ENCODE measurements at places on chromosomes 4 and X. TPM values are rescaled to one million over a fixed set of nuclear protein-coding genes. Genes with fewer than 3 reads are reported as not detected.

DNA sequence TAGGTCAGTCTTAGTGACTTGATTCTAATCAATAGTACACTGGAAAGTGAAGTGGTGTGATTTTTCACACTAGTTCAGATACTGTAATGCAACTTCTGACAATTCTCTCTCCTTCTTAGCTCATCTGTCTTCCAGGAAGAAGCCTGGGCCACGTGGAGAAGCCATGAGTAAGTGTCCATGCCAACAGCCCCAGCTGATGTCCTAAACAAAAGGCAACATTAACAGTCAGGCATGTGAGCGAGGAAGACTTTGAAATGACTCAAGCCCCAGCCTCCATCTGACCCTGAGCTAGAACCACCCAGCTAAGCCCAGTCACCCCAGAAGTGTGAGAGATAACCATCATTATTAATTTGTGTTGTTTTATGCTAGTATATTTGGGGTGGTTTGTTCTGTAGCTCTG is 115.7 kb upstream of the MAGEB16 start:
- no peaks in the 10 kb centered on the region for H3K4me1 ChIP-seq
- H3K27me3 ChIP-seq: no peaks in the 10 kb centered on the region
- H3K4me3 ChIP-seq: no peak overlapping the region
- H3K27ac ChIP-seq: no peak overlapping the region

DNA sequence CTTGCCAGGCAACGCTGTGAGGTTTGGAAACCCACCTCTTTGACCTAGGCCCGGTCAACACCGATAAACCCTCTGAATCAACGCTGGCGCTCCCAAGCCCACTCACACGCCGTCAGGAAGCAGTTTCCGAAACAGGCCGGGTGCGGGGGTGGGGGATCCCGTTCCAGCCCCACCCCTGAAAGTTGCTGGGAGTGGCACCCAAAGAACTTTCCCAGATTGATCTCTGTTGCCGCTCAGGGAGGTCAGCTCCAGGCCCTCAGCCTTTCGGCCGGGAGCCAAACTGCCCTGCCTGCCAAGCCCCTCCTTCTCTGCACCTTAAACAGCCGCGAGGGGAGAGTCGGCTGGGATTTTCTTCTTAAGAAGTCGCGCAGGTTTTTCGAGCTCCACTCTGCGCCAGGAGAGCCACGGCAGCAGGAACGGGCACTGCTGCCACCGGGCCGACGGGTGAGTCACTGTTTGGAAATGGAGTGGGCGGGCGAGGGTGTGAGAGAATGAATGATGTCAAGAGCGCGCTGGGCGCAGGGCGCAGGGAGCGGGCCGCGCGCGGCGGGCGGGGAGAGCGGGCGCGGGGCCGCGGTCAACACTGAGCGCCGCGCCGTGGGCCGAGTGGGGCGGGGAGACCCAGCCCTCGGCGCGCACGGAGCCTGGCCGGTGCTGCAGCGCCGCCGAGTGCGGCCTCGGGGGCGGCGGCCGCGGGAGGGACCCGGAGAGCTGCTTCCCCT is at the start of gene SGMS2:
SGMS2 (plus strand) TSS at position 583 of the 722 bp plus-strand sequence. CDS start 70,622 bp downstream, outside the sequence.
- H3K27ac ChIP-seq: no peak within 1 kb of the TSS
- peaks cover 28% of the 10 kb centered on the region for H3K27me3 ChIP-seq
- DNase-seq: peak; percentile 18
- peaks cover 11% of the 10 kb centered on the region for H3K4me1 ChIP-seq
- H3K4me3 ChIP-seq: peak within 1 kb of the TSS; percentile 18
- no peaks in the 10 kb centered on the region for H3K36me3 ChIP-seq

DNA sequence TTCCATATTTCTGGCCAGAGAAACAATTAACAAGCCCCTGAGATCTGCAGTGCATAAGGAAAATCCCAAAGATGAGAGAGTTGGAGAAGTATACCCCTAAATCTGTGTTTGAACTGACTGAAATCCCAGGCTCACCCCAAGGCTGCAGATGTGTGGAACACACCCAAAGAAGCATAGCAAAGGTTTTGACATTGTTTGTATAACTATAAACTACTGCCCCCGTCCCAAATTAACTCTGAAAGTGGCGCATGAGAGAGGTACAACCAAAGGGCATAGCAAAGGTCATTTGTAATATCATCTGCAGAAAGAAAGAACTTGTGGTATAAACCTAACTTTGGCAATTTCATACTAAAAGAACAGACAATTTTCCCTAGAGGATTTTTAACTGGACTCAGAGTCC is 157.9 kb downstream of the DCAF12L1 start:
- no peaks in the 10 kb centered on the region for H3K4me1 ChIP-seq
- H3K27ac ChIP-seq: no peak overlapping the region
- H3K4me3 ChIP-seq: no peak overlapping the region
- H3K27me3 ChIP-seq: no peaks in the 10 kb centered on the region
- DNase-seq: no peak
- H3K36me3 ChIP-seq: no peaks in the 10 kb centered on the region

DNA sequence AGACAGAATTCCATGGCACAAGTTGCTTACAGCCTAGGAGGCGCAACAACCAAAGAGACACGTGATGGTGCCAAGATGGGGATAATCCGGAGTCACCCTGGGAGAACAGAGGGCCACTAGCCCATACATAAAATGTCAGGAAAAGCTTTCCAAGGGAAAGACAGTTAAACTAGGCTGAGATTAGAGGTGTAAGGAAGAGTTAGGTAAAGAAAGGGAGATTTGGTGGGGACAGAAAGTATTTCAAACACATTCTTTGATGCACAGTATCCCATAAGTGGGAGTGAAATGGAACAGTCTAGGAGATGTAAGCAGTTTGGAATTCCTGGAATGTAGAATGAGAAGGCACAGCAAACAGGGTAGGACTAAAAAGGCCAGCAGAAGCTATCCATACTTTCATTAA is 860.9 kb upstream of the LCORL start:
- H3K27me3 ChIP-seq: no peaks in the 10 kb centered on the region
- DNase-seq: no peak
- no peaks in the 10 kb centered on the region for H3K4me1 ChIP-seq
- no peak overlapping the region for H3K4me3 ChIP-seq

DNA sequence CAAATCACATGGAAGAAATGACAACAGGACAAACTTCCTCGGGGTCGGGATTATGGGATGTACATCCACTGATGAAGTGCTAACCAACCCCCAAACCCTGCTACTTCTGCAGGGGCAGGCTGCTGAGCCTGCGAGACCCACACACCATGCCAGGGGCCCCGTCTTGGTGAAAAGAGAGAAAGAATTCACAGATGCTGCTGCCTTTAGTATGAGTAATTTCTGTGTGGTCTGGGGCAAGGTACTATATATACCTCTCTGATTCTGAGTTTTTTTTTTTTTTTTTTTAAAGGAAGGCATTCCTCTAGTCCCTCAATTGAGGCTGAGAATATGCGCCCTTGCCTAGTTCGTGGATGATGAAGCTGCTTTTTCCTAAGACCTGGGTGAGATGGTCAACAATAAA is 24.8 kb downstream of the PDHA1 start:
- no peak overlapping the region for H3K27ac ChIP-seq
- no peaks in the 10 kb centered on the region for H3K36me3 ChIP-seq
- DNase-seq: no peak

HGFAC gene
- 0.09 TPM for total RNA-seq
